Activated T-cell treated with anti-CD3 and anti-CD28 coated beads, Interleukin-2, amount 50 U/mL, for 72 hours (primary cell): ENCODE measurements at places on chromosomes 4 and X. TPM values are rescaled to one million over a fixed set of nuclear protein-coding genes. Genes with fewer than 3 reads are reported as not detected.

The TRIM61 gene
- 1.8 TPM for total RNA-seq

- peaks cover 8% of the 10 kb centered on the region for H3K27me3 ChIP-seq
- no peaks in the 10 kb centered on the region for H3K4me1 ChIP-seq
- no peaks in the 10 kb centered on the region for H3K36me3 ChIP-seq
- no peak for DNase-seq
Measured at GRCh38 chr4:8351931-8352367, 82.4 kb downstream of the HTRA3 start.

- no peaks in the 10 kb centered on the region for H3K27me3 ChIP-seq
- peak overlapping the region; percentile 89 for H3K27ac ChIP-seq
- H3K4me1 ChIP-seq = peaks cover 26% of the 10 kb centered on the region
- peak overlapping the region; percentile 96 for H3K4me3 ChIP-seq
Measured at GRCh38 chr4:75939890-75940691, 722 bp downstream of the NAAA start.

- no peaks in the 10 kb centered on the region for H3K4me1 ChIP-seq
- H3K27me3 ChIP-seq = peaks cover 5% of the 10 kb centered on the region
- H3K4me3 ChIP-seq = no peak overlapping the region
- peak overlapping the region; percentile 96 for H3K27ac ChIP-seq
Measured at GRCh38 chr4:113444386-113444785, 317.2 kb downstream of the CAMK2D start.

GRCh38 chrX:56764975-56765791, 36.1 kb downstream of the NBDY start:
- DNase-seq = no peak
- H3K27ac ChIP-seq = peak overlapping the region; percentile 98
- peak overlapping the region; percentile 88 for H3K4me3 ChIP-seq
- no peaks in the 10 kb centered on the region for H3K27me3 ChIP-seq
- peaks cover 53% of the 10 kb centered on the region for H3K4me1 ChIP-seq

DNA sequence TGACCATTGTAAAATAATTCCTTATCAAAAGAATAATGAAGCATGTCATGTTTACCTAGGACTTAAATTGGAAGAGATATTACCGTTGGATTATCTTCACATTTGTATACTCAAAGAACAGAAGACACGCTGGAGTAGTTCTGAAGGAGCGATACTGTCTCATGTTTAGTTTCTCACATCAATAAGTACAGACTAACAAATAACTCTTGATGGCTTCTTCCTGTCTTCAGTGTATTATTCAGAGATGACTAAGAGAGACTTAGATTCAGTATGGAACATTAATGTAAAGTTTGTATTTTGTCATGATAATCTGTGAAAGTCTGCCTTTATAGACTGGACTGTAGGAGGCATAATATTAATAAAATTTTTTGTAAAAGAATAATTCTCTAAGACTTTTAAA, 72.7 kb downstream of the SPRY1 start:
- H3K36me3 ChIP-seq = no peaks in the 10 kb centered on the region
- H3K4me3 ChIP-seq = no peak overlapping the region
- DNase-seq = no peak
- peaks cover 6% of the 10 kb centered on the region for H3K27me3 ChIP-seq
- H3K4me1 ChIP-seq = peaks cover 14% of the 10 kb centered on the region
- H3K27ac ChIP-seq = no peak overlapping the region

DNA sequence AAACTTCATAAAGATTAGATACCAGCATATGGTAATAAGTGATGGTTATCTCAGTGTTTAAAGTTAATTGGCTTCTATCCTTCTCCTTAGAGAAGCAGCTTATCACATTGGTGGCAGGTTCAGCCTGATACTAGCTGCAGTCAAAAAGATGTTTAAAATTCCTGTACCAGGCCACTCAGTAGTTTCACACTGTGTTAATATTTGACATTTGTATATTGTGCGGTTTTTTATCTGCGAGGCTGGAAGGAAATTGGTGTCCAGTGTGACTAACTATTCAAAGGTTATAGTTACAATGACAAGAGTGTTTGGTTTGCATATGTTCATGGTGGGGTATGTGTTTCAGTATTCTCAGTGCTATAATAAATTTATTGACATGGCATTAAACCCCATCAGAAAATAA, 27.5 kb upstream of the TBC1D8B start:
- no peak for DNase-seq
- no peak overlapping the region for H3K4me3 ChIP-seq
- H3K27ac ChIP-seq = no peak overlapping the region
- H3K4me1 ChIP-seq = no peaks in the 10 kb centered on the region
- peaks cover 25% of the 10 kb centered on the region for H3K27me3 ChIP-seq
